ENCODE measurements at places on chromosomes 16 and 17. TPM values are rescaled to one million over a fixed set of nuclear protein-coding genes. Genes with fewer than 3 reads are reported as not detected.

DNA sequence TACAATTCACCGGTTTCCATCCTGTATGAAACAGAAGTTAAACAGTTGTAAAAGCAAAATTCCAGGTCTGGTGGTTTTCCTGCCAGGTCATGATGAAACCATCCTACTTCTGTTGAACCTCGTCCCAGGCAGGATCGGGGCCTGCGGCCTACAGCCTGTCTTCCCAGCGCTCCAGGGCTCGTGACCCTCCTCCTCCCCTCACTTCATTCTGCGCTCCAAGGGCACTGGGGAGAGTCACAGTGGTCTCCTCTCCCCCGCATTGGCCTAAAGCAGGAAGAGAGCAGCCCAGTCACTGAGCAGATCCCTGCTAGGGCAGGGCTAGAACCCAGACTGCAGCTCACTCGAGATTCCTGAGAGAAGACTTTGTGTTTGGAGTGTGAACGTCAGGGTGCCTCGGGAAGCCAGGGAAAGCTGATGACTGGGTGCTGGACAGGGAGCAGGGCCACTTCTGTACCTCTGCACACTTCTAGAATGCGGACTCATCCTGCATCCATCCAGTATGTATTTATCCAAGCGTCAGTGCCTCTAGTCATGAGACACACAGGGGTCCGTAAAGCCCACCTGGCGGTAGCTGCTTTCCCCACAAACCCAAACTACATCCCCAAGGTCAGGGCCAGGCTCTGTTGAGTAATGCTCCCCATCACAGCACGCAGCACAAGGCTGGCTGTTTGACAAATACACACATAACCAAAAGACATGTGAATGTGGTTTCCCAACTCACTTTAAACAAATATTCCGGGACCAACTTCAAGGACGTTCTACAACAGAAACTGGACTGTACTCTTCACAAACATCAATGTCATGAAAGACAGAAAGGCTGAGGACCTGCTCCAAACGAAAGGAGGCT is 1.7 kb upstream of the ITGAE start:
- peak; percentile 48 for DNase-seq

DNA sequence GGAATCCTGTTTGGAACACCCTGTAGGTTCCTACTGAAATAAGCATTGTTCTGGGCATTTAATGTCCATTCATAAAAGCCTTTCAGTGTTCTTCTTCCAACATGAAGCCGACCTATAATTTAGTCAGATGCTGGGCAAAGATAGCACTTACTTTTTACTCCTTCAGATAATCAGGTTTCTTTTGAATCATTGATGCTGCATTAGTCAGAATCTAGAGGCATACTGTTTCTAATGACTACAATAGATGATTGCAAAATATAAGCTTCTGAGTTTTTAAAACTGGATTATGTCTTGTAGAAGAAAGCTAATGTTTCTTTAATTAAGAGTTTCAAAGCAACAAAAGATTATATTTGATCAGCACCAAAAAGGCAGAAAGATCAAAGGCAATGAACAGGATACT is 16.0 kb downstream of the MMD start:
- no peak for DNase-seq

DNA sequence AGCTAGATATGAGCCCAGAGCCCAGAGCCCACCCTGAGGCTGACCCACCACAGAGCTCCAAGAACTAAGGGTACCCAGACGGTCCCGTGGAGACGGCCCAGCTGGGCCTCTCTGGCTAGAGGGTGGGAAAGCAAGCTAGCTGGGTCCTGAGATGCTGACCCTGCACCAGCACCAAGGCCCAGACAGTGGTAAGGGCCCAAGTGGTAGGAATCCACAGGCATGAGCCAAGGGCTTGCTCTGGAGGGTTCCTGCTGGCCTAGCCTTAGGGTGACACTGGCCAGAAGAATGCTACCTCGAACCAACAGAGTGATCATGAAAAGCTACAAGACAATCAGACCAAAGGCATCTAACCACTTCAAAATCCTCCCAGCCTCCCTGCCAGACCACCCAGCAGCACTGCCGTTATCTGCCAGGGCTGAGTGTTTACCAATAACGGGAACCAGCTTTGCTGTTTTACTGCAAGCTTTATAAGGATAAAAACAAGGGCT is 13.2 kb downstream of the HIC1 start:
- no peak for DNase-seq

GRCh38 chr17:82566129-82566960 is 46.8 kb downstream of the FOXK2 start:
- DNase-seq = no peak

GRCh38 chr16:72992142-72992601 is 55.8 kb downstream of the ZFHX3 start:
- DNase-seq = no peak

DNA sequence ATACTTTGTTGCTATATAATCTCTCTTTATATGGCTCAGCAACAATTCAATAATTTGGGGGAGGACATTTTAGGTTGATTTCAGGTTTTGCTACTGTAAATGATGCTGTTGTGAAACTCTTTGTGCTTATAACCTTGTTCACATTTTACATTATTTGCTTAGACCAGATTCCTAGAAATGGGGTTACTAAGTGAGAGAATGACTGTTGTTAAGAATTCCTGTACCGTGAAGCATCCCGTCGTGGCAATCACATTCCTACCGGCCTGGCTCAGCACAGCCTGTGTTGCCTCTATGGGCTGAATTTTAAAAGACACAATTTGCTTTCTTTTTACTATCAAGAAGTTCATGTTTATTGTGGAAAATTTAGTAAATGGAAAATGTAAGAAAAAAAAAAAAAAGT is 31.4 kb downstream of the B9D1 start:
- no peak for DNase-seq

- DNase-seq = no peak
These were observed 28.1 kb downstream of the HEATR3 start for GRCh38 chr16:50093607-50094539.

- no peak for DNase-seq
These were observed 76.4 kb downstream of the CNGB1 start for GRCh38 chr16:57894390-57895080.

DNA sequence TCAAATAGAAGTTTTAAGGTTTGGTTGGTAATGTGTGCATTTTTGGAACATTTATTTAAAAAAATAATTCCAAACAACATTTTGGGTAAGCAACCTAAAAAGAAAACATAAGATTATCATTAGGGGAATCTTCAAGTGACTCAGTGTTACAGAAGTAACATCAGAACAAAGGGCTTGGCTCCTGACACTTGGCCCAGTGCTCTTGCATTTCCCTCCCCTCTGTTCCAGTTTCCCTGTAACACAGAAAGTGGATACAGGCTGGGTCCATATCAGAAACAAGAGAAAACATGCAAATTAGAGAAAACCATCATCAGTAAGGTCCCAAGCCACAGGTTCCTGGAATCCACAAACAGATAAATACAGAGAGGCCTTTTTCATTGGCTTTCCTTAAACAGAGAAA is 40.1 kb downstream of the SKAP1 start:
- DNase-seq = no peak

DNA sequence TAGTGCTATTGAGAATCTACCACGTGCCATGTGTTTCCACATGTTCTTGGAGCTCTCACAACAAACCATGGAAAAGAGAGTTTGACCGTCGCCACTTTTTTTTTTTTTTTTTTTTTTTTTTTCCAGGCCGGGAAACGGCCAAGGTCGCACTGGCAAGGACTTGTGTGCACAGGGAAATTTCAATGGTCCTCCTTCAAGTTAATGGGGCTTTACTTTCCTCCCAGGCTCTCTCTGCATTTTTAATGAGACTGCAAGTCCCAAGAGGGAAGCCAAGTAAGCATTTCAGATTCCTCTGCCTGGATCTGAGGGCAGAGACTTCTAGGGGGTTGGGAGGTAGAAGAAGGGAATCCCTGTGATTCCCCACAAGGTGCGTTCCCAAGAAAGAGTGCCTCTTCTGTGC is 94.7 kb upstream of the MPHOSPH6 start:
- DNase-seq = no peak

DNA sequence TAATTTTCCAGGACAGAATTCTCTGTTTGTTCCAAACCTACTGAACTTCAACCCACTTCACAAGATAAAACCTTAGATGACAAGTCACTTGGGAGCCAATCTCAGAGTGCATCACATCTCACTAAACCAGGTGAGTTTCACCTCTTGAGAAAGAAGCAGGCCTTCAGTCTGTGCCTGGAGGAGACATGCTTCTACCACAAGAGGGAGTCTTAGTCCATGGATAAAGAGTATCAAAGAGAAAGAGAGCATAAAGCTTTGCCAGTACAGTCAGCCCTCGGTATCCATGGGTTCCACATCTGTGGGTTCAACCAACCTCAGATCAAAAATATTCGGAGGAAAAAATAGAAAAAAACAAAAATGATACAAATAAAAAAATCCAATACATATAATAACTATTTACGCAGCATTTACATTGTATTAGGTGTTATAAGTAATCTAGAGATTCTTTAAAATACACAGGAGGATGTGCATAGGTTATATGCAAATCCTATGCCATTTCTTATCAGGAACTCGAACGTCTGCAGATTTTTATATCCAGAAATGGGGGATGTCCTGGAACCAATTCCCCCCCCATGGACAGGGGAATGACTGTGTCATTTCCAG is 37.7 kb downstream of the DUSP14 start:
- peak; percentile 66 for DNase-seq

DNA sequence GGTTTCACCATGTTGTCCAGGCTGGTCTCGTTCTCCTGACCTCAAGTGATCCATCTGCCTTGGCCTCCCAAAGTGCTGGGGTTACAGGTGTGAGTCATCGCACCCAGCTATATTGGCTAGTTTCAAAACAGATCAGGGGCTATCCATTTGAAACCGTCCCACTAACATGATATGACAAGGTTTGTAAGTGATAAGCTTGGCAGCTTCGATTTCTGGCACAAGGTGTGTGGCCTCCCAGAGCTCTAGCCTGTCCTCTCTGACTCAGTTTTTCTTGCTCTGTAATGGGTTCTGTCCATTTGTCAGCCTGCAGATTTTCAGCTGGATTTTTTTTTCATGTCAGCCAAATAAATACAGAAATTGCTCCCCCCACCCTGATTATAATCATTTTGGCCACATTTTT is 31.8 kb upstream of the TENT4B start:
- DNase-seq = no peak

GSG1L gene
- not detected for total RNA-seq

SKAP1 gene
- total RNA-seq = not detected

ZFPM1 gene
- total RNA-seq = 14.1 TPM

Data from mammary epithelial cell (primary cell).